GM12892 (cell line): ENCODE measurements at places on chromosomes 16 and 17.

GRCh38 chr16:88880226-88881006 is 14.0 kb upstream of the PABPN1L start:
- DNase-seq = no peak

GRCh38 chr17:33523577-33523981 is 230.5 kb upstream of the ASIC2 start:
- DNase-seq = no peak

DNA sequence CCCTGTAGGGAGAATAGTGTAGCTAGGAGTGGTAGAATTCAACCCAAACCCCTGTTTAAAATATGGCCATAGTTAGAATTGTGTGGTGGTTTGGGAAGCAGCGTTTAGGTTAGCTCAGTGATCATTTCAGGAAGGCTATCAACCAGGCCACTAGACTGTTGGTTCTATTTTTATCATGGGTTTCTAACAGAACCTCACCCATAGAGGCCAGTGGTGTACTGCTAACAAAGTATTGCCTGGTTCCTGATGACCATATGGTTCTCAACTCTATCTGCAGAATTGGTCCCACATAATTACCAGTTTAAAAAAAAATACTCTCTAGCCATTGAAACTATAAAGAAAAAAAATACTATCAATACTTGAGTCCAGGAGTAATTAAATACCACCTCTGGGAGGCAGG is 70.5 kb upstream of the RASL10B start:
- no peak for DNase-seq

DNA sequence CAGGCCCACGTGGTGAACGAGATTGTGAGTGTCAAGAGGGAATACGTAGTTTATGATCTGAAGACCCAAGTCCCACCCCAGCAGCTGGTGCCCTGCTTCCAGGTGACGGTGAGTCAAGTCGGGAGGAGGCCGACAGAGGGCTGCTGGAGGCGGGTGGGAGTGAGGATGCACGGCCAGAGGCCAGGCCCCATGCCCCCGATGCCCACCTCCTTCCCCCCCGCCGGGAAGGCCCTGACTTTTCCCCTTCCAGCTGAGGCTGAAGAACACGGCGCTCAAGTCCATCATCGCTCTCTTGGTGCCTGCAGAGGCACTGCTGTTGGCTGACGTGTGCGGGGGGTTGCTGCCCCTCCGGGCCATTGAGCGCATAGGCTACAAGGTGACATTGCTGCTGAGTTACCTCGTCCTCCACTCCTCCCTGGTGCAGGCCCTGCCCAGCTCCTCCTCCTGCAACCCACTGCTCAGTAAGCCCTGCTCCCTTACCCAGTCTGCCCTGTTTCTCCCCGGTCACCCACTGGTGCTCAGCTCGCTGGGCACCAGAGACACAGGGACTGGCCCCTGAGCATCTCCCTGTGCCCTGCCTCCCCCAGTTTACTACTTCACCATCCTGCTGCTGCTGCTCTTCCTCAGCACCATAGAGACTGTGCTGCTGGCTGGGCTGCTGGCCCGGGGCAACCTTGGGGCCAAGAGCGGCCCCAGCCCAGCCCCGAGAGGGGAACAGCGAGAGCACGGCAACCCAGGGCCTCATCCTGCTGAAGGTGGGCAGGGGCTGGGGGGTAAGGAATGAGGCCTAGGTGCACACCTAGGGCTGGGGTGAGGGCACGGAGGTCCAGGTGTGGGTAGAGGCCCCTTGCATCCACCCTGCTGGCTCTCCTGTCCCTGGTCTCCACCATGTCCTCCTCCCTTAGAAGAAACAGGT is 2.6 kb downstream of the ZACN start:
- no peak for DNase-seq

DNA sequence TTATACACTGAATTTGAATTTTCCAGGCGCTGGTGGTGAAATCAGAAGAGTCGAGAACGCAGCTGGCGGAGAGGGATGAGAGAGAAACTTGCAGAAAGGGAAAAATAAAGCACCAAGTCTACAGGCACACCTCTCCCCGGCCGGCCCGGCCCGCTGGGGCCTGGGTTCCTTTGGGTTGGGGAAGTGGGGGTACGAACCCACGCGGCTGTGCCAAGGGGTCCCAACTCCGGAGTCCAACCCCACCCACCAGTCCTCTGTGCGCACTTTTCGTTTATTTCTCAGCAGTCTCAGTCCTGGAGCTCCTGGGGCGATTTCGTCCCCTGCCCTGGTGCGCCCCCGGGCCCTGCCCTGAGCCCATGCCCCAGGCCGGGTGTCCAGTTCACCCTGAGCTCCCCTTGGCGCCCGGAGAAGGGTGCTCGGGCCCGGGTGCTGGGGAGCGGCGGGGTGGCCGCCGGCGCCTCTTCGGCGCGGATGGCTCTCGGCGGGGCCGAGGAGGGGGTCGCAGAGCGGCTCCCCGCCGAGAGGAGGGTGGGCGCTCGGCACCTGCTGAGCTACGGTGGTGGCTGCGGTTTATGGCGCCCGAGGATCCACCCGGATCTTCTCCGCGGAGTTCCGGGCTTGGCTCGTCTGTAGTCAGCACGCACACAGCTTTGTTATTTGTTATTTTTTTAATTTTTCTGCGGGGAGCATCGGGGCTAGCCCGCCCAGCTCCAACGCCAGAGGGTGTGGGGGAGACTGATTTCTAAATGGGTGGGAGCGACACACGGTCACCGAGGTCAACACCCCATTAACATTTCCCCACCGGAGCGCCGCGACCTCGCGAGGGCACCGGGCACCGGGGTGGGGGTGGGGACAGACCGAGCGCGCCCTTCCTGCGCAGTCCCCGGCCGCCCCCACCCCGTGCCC is 15.7 kb upstream of the CBX8 start:
- DNase-seq = no peak

- no peak for DNase-seq
Observed at GRCh38 chr17:61130330-61130729, 269.3 kb upstream of the TBX2 start.

DNA sequence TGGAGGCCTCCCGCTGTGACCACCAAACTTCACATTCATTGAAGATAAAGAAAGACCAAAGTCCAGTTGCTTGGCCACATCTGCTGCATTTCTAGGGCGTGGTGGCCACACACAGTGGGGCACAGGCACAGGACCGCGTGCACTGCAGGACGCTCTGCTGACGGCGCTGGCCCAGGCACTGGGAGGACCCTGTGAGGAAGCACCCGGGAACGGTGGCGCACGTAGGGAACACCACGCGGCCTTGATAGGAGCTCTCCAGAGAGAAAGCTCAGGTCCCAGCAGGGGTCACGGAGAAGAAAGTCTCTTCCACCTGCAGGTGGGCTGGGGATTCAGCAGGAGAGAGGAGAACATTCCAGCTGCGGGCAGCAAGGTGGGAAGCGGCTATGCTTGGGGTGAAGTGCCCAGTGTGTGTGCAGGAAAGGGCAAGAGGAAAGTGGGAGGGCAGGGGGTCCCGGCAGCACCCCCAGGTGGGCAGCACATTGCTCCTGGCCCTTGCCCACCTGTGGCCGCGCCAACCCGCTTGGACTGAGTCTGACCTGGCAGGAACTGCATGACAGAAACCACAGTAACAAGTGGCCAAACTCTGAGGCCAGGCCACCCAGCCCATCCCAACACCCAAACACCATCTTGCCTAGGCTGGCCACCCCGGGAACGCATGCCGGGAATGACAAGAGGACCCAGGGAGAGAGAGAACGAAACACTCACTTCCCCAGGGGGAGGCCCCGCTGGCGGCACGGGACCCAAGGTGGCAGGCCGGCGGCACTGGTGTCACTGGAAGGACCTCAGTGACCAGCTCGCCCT is 32.8 kb downstream of the TBC1D16 start:
- no peak for DNase-seq

DNA sequence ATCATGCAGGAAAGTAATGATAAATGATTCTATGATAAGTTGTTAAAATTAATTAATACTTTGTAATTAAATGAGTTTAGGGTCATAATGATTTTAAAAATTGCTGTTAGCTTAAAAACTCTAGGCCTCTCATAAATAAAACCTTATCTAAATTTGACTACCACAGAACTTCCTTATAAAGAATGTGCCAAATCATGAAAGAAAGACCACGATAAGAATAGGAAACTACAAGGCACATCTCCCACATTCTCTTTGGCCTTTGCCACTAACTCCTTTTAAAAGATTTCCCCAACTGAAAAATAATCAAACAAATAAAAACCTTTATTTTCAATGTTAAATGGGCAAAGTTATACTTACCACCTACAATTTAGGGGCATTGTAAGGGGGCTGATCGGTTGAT is 164.6 kb upstream of the C17orf78 start:
- no peak for DNase-seq

DNA sequence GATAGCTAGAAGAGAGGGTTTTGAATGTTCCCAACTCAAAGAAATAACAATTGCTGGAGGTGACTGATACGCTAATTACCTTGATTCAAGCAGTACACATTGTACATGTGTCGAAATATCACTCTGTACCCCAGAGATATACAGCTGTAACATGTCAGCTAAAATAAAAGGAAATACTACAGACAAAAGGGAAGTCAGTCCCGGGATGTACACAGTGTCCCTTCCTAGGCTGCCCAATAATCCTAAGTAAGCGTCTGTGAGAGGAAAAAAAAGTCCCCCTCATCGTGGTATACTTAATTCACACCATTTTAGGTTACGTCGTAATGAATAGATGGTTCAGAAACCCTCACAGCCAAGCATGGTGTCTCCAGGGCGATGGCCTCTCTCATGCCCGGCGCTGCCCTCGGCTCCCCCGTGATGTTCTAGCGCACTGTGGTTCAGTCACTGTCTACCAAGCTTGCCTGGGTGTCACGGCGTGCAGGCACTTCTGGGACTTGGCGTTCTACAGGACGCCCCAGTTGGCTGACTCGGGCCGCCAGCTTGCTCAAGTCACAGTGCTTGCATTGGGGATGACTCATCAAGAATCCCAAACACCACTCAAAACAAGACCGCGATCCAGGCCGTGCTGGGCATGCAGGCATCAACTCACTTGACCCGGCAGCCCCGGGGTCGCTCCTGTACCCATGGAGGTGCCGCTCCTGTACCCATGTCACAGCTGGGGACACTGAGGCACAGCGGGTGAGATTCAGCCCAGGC is 27.6 kb downstream of the CCDC40 start:
- DNase-seq = no peak

DNA sequence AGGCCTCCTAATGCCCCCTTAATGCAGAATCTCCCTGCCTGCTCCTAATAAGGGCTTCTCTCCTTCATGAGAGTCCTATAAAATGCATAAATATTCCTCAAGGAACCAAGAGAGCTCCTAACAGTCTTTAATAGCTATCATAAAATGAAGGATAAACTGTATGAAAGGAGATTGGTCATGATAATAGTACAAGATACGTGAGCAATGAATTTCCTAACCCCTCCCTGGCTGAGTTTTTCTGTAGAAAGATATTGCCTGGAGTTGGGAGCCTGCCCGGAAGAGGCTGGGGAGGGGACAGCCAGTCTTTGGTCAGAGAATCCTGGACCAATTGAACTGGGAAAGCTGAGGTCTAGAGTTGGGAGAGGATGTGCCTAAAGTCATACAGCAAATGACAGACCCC is 321.9 kb upstream of the CDH5 start:
- DNase-seq = no peak

- no peak for DNase-seq
Observed at GRCh38 chr17:62017496-62017895, 47.6 kb downstream of the MED13 start.
